ENCODE measurements at places on chromosomes 5 and 9.

DNA sequence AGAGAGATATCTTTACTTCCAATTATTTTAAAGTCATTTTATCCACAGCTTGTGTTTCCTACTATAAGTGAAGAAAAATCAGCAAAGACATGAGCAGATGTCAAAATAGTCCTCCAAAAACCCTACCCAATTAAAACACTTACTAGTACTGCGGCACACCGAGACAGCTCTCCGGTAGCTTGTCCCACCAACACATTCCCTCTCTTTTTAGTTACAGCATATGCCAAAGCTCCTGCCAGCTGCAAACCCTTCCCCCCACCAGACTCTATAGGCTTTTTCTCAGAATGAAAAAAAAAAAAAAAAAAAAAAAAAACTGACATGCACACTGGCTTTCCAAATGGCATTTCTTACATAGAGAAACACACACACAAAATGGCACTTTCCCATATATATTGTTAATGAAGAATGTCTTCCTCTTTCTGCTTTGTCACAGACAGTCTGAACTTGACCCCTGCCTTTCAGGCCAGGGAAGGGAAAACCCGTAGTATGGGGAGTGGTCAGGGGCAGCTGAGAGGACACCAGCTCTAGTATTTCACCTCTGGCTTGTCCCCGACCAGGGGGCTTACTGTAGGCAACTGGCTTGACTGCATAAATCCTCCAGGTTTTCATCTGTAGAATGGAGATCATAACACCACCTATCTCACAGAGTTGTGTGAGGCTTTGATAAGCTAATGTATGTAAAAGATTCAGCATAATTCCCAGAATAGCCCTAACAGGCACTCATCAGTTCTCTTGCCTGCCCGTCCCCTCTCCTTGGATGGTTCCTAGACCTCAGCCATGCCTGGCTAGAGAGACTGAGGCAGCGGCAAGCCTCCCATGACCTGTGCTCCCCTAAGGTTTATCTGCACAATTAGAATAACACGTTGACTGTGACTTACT is 233.6 kb downstream of the CRB2 start:
- DNase-seq = no peak

DNA sequence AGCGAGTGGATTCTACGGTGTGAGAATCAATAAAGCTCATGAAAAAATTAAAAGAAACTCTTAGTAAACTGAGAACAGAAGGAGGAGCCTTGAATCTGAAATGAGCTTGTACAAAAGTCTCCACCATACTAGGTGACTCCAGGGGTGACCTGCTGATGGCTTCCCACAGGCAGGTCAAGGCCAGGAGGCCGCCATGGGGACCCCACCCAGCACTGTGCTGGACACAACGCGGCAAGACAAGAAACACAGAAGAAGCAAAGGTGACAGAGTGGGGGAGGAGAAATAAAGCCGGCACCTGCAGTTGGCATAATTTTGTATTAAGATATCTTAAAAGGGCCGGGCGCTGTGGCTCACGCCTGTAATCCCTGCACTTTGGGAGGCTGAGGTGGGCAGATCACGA is 12.1 kb upstream of the SLC6A19 start:
- DNase-seq = no peak

GRCh38 chr9:120726484-120726883 is 12.2 kb upstream of the MEGF9 start:
- no peak for DNase-seq

GRCh38 chr5:66737096-66737495 is 140.9 kb downstream of the MAST4 start:
- DNase-seq = no peak

DNA sequence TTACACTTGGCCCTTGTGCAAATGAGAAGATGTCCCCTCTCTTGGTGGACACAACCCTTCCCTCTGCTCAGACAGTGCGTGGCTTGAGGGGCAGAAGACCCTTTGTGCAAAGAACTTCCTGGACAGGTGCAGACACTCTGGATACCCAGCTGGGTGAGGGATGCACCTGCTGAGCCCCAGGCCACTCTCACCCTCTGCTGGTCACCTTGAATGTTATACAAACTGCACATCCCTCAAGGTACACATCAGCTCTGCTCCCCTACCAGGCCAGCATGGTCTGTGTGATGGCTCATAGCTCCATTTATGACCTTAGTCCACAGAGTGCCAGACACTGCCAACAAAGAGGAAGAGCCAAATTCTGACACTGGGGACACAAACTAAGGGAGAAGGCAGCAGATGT is 3.1 kb upstream of the DIRAS2 start:
- no peak for DNase-seq

- no peak for DNase-seq
These were observed 124.0 kb upstream of the PJA2 start for GRCh38 chr5:109533751-109534272.

DNA sequence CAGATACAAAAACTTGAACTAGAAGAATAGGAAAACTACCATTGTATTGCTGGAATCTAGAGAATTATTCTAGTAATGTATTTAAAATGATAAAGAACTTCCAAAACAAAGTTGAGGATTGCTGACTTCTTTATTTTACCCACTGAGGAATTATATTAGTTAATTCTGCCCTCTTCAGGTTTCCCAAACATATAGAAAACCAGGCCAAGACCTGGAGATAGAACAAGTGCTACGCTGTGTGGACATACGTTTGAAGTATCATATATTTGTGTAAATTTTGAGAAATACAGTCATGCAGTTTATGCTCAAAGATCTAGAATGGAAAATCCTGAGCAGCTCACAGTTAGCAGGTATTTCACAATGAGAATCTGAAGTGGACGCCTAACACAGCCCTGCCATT is 162.3 kb upstream of the CYLC2 start:
- no peak for DNase-seq

DNA sequence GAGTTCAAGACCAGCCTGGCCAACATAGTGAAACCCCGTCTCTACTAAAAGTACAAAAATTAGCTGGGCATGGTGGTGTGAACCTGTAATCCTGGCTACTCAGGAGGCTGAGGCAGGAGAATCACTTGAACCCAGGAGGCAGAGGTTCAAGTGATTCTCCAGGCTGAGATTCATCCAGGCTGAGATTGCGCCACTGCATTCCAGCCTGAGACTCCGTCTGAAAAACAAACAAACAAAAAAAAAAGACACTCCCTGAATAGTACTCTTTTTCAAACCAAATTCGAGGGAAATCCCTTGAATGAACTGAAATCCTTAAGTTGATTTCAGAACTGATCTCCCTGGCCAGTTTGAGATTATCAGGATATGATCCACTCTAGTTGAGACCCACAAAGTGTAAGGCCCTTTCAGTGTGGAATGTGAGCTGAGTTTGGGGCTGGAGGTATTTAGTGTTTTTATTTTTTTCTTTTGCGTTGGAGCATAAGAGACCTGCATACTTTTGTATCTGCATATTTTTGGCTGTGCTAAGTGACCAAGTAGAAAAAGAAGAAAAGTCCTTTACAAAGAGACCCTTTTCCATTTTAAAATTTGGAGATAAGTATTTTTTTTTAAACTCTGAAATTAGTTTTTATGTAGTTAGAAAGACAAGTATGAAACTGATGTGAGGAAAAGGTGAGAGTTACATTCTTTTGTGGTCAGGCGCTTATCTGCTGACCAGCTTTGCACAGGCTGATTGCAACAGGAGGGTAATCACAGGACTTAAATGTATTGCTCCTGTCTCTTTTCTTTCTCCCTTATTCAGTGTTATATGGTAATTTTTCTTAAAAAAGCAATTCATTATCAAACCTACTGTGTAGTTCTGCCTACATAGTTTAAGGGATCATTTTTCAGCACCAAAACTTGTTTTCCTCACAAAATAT is 42.9 kb downstream of the TMEFF1 start:
- no peak for DNase-seq

DNA sequence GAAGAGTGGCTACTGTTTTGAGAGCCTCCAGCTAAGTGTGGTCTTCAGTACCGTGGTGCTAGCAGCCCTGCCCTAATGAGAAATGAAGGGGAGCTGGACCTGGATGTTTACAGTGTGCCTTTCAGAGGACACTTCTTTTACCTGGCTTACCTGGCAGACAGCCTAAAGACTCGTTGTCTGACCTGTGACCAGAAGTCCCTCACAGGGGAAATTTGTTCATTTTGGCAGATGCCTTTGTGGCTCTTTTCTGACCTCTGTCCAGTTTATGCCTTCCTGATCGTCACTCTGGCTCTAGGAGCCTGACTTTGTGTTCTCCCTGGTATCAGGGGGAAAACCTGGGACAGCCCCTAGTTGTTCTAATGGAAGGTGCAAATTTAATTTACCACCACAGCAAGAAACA is 475.1 kb downstream of the DMRTA1 start:
- DNase-seq = no peak

DNA sequence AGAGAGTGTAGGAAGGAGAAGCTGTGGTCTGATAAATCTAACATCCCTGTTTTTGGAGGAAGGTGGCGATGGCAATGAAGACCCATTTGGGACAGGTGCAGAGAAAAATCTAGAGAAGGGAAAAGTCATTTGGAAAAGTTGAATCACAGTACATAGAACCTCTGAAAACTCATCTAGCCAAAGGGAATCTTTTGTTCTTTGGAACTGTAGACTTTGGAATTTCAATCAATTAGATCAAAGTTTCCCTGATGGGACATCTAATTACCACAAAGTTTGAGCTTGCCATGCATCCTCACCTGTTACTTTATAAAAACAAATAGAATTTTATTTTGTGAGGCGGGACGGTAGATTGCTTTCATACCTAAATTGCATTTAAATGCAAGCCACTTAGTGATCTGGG is 294.9 kb downstream of the TRPM3 start:
- no peak for DNase-seq

DNA sequence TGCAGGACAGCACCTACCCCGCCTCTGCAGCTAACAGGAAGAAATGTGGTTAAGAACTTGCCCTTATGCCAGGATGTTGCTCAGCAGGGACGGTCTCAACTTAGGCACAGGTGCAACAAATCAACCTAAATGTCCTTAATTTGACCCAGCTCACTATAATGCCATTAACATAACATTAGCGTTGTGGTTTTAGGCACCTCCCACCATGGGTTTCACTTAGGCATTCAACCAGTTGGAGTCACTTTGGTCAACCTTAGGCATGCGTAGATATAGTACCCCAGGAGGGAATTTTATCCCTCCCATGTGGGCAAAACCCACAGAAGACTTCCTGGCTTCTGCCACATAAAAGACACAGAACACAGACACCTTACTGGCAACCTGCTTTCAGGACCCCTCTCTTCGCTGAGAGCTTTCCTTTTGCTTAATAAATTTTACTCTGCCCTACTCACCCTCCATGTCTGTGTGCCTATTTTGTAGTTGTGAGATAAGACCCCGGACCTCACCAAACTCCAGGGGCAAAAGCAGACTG is 8.7 kb upstream of the ERAP1 start:
- peak; percentile 29 for DNase-seq
